Stimulated activated CD4-positive, alpha-beta T cell treated with anti-CD3 and anti-CD28 coated beads, Interleukin-12 subunit alpha, Interleukin-12 subunit beta, amount 100 ng/mL, for 24 hours (primary cell): ENCODE measurements at places on chromosomes 6 and 20.

DNA sequence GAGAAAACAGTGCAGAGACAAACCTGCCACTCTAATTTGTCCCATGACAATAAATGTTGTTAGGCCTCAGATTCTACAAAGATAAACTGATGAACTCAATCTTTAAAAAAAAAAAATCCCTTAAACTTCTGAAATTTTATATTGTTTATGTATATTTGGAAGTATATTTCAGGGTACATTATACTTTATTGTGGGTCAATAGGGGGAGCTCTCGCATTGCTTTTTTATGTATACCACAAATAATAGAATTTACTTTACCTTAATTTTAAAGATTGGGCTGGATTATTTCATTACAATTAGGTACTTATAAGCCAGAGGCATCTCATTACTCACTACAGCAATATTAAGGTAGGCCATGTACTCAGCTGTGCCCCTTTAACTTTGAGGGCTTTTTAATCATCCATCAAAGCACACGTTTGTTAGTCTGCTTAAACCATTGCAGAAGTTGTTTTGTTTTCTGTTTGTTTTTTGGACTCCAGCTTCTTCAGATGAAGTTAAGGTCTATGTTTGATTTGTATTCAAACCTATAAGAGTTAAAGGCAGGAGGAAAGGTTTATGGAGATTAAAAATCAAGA is 56.3 kb upstream of the EYA4 start:
- DNase-seq, result no peak

DNA sequence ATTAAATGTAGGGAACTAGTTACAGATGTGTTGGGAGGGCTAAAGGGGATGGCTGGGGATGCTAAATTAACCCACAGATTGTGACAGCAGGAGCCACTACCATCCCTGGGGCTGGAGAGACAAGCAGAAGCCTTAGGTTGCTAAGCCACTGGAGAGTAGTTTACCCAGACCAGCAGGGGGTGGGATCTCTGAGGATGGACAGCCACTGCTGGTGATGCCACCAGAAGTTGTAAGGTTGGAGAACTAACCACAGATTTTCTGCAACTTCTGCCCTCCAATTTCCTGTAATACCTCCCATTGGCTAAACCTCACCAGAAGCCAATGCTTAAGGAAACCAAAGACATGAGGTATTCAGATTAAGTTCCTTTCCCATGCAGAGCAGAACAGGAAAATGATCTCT is 139.6 kb upstream of the NOX3 start:
- no peak for DNase-seq

- no peak for DNase-seq
Observed at GRCh38 chr6:137749696-137750211, 117.3 kb upstream of the TNFAIP3 start.

DNA sequence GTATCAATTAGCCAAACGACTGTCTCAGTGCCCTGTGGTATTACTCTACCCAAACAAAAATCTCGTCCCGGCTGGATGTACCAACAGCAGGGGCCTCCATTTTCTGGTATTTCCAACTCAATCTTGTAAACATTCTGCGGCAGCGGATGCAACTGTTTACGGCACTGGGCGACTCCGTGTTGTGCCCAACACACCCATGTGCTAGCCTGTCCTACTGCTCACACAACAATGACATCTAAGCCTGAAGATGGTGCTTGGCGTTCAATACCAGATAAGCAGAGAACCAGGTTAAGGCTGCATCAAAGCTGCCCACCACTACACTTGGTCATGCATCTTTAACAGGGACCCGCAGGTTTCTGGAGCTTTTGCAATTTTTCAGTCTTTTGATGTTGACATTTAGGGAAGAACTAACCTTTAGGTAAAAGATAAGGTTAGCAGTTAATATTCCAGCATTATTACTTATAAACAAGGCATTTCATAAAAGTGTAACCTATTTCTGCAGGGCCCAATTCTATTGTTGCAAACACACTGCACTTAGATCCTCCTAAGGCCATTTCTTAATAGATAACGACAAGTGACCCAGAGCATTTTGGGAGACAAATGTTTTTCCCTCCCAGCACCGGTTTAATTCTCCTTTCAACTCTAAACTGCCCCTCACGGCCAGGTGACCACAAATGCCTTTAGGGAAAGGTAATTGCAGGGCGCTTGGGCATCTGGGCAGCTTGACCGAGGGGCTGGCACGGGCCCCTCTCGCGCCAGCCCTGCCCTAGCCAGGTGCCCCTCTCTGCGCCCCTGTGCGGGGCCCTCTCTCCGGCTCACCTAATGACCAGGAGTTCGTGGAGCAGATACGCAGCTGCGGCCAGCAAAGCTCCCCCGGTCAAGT is 945 bp downstream of the FAXC start:
- no peak for DNase-seq

- DNase-seq, result no peak
Observed at GRCh38 chr6:128857806-128858205, 25.1 kb upstream of the LAMA2 start.

DNA sequence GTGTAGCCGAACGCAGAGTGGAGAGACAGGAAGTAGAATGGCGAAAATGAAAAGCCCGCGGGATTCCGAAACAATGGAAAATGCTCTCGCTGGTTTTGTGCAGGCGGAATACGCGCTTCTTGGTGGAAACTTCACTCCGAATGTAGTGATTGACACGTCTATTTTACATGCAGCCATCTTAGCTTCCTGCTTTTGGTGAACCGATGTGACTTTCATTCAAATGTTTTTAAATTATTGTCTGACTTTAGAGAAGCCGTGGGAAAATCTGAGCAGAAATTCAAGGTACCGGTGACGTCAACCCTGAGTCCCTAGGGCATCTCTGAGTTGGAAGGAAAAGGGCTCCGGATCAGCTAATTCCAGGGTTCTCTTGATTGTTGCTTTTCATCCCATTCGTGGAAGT is 11.4 kb downstream of the GPX5 start:
- DNase-seq, result no peak

DNA sequence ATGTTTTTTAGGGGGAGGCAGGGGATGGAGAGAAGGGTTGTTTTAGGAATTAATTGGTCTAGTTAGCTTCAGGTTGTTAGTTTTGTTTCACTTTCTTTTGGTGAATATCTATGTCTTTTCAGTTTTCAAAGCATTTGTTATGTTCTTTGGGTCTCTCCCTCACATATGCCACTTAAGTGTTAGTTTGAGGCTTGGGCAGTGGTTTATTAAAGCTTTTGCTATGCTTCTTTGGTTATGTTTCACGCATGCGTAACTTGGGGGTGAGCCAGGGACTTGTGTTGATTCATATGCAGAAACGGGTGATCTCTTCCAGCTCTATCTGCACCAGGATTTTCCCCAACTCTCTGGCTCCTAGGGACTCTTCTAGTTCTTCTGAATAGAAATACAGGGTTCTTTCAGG is 11.4 kb upstream of the MMS22L start:
- DNase-seq, result no peak

DNA sequence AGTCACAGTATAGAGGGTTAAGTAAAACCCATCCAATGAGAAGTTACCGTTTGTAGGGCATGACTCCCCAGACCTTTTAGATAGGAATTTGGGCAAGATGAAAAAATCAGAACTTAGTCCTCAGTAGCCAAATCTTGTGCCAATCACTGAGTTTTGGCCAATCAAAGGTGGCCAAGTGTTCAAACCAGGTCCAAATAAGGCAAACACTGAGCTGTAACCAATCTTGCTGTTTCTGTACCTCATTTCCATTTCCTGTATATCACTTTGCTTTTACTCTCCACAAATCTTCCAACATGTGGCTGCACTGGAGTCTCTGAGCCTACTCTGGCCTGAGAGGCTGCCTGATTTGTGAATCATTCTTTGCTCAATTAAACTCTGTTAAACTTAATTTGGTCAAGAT is 81.8 kb upstream of the GPR6 start:
- no peak for DNase-seq

- no peak for DNase-seq
Observed at GRCh38 chr6:89781070-89782034, 38.2 kb downstream of the MDN1 start.

GRCh38 chr20:21049305-21049828 is 56.8 kb downstream of the LINC00237 start:
- DNase-seq, result no peak

GRCh38 chr20:4320291-4320690 is 304.9 kb upstream of the RNF24 start:
- no peak for DNase-seq

GRCh38 chr6:165556116-165556843 is 106.8 kb downstream of the PDE10A start:
- no peak for DNase-seq

- no peak for DNase-seq
Observed at GRCh38 chr6:77466055-77466450, 2.8 kb upstream of the HTR1B start.

- DNase-seq, result peak; percentile 52
Observed at GRCh38 chr6:147506704-147507114, 1.8 kb upstream of the SAMD5 start.
